ENCODE measurements at places on chromosomes 7 and 10.

- no peak for DNase-seq
These were observed 241.3 kb upstream of the CNTNAP2 start for GRCh38 chr7:145875267-145875666.

GRCh38 chr7:29518616-29519015 is 45.0 kb upstream of the PRR15 start:
- no peak for DNase-seq

- DNase-seq: no peak
These were observed 166.2 kb upstream of the INHBA start for GRCh38 chr7:41869091-41869490.

DNA sequence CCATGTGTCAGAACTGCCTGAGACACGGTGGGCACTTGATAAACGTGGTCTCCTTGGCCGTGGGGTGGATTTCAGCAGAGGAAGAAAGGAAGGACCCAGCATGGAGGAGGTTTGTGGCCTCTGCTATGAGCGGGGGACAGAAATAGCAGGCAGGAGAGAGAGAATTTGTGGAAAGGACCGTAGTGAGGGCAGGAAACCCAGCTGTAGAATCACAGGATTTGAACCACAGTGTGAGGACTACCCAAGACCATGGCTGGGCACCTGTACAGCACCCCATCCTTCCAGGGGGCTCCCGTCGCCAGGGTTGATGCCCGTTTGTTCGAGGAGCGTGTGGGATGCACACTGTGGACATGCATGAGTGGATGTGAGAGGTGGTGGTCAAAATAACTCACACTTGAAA is 183.4 kb downstream of the PTPN20 start:
- DNase-seq: no peak

- no peak for DNase-seq
These were observed 75.9 kb upstream of the HGF start for GRCh38 chr7:81845744-81846241.

DNA sequence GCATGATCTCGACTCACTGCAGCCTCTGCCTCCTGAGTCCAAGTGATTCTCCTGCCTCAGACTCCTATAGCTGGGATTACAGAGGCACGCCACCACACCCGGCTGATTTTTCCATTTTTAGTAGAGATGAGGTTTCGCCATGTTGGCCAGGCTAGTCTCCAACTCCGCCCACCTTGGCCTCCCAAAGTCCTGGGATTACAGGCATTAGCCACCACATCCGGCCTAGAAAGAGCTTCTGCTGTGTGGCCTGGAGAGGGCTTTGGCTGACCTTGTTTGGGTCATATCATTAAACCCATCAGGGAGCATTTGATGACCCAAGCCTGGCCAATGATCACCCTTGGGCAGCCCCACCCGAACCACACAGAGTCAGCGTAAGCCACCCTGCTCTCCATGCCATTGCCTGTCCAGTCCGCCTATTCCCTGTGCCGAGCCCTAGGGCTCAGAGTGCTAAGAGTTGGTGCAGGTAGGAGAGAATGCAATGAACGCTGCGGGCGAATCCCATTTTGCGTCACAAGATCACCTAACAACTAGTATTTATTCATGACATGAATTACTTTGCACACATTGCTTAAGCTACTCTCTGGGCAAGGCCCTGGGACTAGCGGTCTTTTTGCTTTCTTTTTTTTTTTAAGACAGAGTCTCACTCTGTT is 22.3 kb upstream of the GDI2 start:
- DNase-seq: no peak

- DNase-seq: no peak
These were observed 152.5 kb downstream of the SEMA3A start for GRCh38 chr7:84042110-84042539.

- DNase-seq: no peak
These were observed 235.3 kb downstream of the PHF14 start for GRCh38 chr7:11208883-11209465.

- DNase-seq: no peak
These were observed 88.8 kb upstream of the KIF5B start for GRCh38 chr10:32144817-32145688.

DNA sequence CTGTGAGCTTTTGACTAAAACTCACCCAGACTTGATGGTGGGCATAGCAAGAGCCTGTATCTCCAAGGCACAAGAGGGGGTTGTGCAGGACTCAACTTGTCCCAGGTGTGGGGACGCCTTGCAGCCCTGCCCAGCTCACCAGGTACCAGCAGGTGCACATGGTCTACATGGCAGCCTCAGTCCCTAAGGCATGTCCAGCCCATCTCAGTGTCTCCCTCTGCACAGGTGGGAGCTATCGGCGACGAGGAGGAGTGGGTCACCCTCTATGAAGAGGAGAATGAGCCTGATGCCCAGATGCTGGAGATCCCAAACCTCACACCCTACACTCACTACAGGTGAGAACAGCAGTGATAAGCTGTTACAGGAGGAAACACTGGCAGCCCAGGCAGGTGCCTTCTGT is 571.7 kb upstream of the FOXK1 start:
- no peak for DNase-seq

- no peak for DNase-seq
These were observed 237.2 kb upstream of the AKR1E2 start for GRCh38 chr10:4588824-4589223.

DNA sequence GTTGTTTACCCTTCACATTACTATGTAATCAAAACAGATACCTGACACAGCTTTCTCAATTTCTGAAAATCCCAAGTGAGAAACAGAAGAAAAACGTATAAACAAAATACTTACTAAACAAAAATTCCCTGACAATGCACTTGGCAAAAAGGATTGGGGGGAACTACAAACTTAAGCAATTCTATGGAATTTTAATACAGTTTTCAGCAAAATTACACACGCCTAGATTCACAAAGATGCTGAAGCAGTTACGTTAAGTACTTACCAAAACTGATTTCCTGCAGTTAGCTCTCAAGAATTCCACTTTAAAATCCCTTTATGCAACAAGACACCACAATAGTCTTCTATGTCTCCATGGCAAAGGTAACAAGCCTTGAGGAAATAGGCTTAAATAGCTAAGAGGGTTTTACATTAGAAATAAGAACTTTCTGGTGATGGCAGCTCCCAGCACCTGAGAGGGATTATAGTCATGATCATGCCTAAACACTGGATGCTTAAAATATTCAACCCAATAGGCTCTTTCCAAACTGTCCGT is 10.8 kb downstream of the TOMM7 start:
- no peak for DNase-seq

GRCh38 chr10:59036311-59037017 is 140.0 kb upstream of the PHYHIPL start:
- no peak for DNase-seq

- DNase-seq: no peak
These were observed 26.7 kb upstream of the COL1A2 start for GRCh38 chr7:94367949-94368348.

- no peak for DNase-seq
These were observed 52.7 kb downstream of the HIPK2 start for GRCh38 chr7:139725077-139725476.

- no peak for DNase-seq
These were observed 2.0 kb upstream of the PLPP4 start for GRCh38 chr10:120455004-120455403.

DNA sequence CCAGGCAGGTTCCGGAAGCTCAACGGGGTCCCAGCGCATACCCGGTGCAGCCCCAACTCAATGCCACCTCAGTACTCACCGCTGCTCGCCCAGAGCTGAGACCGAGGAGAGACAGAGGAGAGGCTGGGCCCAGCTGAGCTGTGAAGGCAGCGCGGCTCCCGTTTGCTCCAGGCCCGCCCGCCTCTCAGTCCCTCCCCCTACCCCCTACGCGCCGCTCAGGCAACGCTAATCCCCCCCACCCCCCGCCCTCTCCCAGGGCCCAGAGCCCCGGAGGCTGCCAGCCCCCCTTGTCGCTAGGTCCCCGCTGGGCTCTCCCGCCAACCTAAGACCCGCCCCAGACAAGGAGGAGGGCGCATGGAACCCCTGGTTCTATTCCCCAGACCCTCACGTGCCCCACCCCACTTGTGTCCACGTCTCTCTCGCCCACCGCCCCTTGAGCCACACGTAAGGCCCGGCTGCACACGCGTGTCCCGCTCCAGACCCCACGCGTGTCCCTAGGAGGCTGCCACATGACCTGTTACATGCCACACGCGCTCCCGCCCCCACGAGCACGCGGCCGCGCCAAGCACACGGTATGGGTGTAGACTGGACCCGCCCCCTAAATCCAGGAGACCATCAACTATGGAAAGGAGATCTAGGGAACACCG is at the start of gene PSD:
TSS of gene PSD (minus strand) at position 164 of the 647 bp plus-strand sequence. CDS start 1,747 bp downstream, outside the sequence.
- DNase-seq: peak; percentile 88

DNA sequence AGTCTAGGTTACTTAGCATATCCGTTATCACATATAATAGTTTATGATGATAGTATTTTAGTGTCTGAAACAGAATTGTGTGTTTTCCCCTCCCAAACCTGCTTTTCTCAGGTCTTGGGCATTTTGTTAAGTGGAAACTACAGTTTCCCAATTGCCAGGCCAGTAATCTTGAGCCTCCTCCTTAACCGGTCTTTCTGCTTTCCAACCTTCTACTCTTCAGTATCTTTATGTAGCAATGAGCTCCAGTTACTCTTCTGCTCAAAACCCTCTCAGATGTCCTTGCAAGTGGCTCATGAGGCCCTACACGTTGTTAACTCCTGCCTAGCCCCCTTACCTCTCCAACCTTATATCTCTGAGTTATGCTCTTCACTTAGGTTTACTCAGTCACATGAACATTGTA is 22.0 kb downstream of the WAC start:
- no peak for DNase-seq
